ENCODE measurements at places on chromosomes 1 and 21.
A peak's percentile ranks its signal among the peaks of the same experiment; 100 is the strongest.

- DNase-seq = no peak
Observed at GRCh38 chr1:47460456-47460855, 22.6 kb downstream of the FOXD2 start.

DNA sequence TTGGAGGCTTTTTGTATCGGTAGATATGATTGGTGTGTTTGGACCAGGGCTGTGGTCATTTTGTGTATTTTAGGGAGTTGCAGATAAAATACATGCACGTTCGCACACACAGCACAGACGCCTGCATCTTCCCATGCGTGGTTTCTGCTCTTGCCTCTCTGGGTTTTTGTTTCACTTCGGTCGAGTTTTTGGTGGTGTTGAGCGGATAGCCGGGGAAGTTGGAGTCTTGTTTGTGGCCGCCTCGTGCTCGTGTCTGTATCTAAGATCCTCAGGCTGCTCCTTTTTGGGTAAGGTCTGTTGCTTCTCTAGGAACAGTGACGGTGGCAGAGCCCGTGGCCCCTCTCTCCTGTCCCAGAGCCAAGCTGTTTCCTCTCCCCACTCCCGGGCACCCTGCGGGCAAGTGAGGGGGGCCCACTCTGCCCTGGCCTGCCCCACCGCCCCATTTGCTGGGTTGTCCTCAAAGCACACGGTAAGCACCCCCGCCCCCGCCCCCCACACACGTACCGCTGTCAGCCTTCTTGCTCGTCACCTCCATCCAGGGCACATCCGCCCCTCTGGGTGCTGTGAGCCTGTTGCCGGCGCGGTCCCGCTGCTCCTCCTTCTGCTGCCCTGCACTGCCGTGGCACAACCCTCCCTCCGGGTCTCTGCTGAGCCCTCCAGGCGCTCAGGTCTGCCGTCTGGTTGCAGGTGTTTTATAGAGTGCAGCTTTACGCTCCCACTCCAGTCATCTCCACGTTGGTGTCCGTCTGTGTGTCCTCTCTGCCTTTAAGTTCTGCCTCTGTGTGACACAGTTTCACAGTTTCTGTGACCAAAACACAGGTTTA is 51.9 kb downstream of the AGPAT3 start:
- DNase-seq = no peak

GRCh38 chr1:155305881-155306391 is 2.7 kb upstream of the FDPS start:
- DNase-seq = no peak

- DNase-seq = no peak
Observed at GRCh38 chr1:176717066-176717750, 254.2 kb downstream of the PAPPA2 start.

GRCh38 chr1:178025613-178026356 is 55.9 kb upstream of the SEC16B start:
- no peak for DNase-seq

DNA sequence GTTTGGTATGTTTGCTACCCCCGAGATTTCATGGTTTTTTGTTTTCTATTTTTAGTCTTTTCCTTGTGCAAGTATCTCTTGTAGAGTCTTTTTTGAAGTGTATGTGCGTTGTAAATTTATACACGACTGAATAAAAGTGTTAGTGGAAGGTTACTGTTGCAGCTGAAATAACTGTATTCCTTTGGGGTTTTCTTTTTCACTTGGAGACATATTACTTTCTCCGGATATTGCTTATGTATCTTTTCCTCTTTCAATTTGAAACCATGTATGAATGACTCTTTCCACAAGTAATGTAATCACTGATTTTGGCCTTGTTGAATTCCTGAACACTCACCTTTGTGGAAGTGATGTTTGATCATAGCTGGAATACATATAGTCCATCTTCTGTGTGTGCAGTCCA is 956 bp downstream of the URB2 start:
- DNase-seq = no peak

GRCh38 chr1:184222652-184223052 is 164.2 kb upstream of the C1orf21 start:
- DNase-seq = peak; percentile 42

GRCh38 chr1:202274611-202275010 is 67.1 kb downstream of the UBE2T start:
- DNase-seq = no peak

DNA sequence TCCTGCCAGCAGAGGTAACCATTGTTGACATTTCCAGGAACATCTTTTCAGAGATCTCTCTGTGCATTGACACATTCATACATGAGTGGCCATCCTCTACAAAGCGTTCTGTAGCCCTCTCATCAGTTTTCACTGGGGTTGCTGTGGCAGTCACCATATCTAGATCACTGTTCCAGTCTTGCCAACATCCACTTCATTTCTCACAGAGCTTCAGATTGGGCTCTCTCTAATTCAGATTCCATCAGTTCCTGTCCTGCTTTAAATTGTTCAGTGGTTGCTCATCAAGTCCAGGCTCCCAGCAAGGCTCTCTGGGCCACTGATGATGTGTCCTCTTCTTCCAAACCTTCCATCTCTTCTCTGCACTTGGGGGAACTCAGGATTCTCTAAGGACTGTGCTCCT is 173.7 kb downstream of the KCNJ6 start:
- no peak for DNase-seq

DNA sequence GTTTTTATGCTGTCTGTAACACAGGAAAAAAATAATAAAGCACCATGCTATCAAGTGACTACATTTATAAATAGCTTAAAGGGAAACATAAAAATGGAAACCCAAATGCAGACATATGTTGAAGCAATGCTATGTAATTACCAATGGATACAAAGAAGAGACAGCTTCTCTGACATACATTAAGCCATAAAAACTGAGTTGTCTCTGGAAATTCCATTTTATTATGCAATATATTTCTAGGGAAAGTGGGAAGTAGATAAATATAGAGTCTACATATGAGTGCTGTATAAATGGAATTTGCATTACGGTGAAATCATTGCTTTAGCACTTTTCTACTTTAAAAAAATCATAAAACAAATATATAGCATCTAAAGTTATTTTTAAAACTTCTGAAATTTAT is 135.2 kb upstream of the COL11A1 start:
- DNase-seq = no peak

DNA sequence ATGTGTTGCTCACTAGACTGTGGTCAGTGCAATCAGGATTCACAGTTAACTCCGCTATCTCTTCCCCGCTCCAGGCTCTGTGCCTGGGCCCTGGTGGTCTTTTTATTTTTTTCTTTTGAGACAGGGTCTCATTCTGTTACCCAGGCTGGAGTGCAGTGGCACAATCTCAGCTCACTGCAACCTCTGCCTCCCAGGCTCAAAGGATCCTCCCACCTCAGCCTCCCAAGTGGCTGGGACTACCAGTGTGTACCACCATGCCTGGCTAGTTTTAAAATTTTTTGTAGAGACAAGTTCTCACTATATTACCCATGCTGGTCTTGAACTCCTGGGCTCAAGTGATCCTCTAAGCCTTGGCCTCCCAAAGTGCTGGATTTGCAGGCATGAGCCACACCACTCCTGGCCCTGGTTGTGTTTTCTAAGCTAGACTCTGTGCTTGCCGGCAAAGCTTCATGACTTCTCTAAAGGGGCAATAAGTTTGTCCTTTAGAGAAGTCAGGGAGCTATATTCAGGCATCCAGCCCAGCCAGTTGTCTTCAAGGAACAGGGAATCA is 1.4 kb downstream of the RCSD1 start:
- DNase-seq = no peak

DNA sequence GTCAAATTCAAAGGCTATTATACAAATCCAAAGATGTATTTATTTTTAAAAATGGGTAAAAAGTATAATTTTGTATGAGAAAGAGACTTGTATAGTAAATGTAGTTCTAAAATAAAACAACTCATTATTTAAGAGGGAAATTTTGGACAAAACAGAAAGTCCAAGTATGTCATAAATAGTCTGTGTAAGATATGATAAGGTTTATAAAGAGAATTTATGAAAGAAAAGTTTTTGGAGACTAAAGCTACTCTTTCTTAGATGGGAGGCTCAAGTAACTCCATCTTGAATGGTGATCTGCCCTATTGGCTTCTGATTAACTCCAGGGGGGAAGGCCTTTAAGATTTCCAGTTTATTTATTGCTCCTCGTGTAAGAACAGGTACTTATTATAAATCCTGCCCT is 14.7 kb upstream of the OR2T27 start:
- DNase-seq = no peak

- DNase-seq = no peak
Observed at GRCh38 chr1:93638981-93639380, 42.7 kb downstream of the BCAR3 start.
